Astrocyte of the spinal cord (primary cell): ENCODE measurements at places on chromosomes 7 and 10.

GRCh38 chr7:31284106-31284505 is 56.4 kb downstream of the NEUROD6 start:
- DNase-seq = no peak

GRCh38 chr7:83339907-83340306 is 177.2 kb upstream of the PCLO start:
- no peak for DNase-seq

DNA sequence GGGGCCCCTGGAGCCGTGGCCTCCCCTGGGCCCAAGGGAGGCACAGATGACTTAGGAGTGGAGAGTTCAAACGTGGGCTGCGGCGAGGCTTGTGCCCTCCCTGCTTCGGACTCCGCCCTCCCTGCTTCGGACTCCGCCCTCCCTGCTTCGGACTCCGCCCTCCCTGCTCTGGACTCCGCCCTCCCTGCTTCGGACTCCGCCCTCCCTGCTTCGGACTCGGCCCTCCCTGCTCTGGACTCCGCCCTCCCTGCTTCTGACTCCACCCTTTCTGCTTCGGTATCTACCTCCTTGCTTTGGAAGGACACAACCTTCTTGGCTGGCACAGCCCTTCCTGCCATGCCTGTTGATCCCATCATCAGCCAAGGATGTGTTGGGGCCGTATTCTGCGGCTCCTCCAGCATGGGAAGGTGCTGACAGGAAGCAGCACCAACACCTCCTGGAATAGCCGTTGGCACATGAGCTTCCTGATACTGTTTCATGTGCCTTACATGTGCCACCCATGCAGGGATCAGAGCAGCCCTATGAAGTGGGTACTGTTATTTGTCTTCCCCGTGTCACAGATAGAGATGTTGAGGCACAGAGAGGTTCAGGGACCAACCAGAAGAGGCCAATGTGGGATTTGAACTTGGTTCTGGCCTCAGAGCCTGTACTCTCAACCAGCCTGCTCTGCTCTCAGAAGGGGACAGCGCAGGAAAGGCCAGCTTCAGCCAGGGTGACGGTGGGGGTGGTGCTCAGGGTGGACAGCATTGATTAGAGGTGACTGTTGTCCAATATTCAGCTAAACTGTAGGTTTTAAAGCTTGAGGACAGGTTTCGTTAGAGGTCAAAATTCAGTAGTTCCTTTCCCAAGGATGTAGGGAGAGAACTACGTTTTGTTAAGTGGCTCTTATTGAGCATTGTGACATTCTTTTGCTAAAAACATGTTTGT is 114.5 kb downstream of the NKX6-2 start:
- DNase-seq = no peak

DNA sequence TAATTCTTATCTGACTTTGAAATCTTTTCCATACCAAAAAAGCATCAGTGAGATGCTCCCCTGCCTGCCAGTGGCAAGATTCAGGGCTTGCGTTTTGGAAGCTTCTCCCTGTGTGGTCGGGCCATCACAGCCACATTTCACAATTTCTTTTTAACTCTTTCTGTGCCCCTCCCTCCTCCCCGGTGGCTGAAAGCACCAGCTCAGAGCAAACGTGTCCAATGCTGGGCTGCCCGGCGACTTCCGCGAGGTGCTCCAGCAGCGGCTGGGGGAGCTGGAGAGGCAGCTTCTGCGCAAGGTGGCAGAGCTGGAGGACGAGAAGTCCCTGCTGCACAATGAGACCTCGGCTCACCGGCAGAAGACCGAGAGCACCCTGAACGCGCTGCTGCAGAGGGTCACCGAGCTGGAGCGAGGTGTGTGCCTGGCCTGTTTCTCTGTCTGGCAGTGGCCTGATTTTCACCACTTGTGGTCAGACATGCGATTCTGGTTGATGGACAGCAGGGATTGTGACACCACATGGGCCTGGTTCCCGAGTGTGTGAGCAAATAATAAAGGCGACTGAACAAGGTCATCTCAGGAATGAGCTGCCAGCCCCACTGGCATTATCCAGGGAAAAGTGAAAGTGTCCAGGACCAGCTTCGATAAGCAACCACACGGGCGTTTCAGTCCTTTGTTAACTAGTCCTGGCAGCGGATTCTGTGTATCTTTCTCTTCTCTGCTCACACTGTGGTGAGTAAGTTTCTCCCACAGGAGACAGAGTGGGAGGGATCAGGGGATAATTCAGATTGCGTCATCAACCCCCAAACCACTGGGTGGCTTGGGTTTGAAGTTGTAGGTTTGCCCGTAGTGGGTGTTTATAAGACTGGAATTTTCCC is 2.6 kb downstream of the NPTX2 start:
- DNase-seq = peak; percentile 12

DNA sequence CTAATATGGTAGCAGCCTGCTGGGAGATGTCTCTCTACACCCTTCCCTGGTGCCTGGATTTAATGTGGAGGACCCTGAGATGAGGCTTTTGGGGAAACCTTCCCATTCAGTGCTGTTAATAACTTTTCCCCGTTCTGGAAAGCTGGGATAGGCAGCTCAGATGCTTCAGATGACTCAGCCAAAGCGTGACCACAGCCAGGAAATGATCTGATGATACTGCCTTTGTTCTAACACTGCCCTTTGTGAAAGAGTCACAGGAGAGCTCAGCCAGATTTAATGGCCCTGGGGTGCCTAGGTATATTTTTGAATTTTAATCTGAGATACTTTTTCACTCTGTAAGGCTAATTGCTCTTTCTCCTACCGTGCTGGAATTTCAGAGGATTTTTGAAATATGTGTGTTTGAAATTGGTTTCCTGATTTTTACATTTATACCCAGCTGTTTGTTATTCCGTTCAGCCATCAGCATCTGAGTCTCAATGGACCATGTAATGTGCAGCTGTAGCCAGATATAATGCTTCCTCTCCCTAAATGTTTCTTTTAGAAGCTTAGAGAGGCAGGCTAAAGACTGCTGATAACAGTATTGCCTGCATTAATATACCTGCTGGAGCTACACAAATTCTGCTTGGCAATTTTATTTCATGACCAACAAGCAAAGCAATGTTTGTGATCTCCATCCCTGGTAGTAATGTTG is 17.8 kb downstream of the CELF2 start:
- peak; percentile 79 for DNase-seq

DNA sequence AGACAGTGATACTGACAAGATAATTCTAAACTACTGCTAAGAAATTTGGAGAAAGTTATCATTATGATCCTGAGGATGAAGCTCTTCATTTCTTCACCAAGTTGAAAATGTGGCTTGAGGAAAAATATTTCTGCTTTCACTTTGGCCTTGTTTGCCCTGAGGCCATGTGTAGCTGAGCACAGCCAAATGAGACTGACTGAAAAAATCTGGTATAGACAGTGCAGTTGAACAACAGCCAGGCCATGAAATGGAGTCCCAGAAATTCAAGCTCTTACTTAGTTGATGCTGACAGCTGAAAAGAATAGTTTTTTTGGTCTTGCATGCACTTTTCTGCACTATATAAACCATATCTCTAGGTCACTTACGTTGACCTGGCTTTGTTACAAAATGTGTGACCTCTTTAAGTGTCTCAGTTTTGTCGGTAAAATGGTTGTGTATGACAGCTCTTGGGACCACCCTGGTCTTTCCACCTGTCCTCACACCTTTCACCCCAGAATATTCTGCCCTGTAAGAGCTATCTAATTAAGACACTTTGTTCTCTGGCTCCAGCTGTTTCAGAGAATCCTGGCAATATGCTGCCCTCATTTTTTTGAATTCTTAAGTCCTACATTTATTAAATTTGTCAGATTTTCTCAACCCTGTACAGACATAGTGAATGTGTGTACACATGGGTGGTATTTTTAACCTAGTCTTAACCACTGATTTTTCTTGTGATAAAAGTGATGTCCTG is 91.3 kb downstream of the CD36 start:
- DNase-seq = peak; percentile 47

- peak; percentile 73 for DNase-seq
Measured at GRCh38 chr10:52318136-52318701, 4.1 kb downstream of the DKK1 start.

- DNase-seq = no peak
Measured at GRCh38 chr7:23607866-23608265, 10.7 kb downstream of the CCDC126 start.

DNA sequence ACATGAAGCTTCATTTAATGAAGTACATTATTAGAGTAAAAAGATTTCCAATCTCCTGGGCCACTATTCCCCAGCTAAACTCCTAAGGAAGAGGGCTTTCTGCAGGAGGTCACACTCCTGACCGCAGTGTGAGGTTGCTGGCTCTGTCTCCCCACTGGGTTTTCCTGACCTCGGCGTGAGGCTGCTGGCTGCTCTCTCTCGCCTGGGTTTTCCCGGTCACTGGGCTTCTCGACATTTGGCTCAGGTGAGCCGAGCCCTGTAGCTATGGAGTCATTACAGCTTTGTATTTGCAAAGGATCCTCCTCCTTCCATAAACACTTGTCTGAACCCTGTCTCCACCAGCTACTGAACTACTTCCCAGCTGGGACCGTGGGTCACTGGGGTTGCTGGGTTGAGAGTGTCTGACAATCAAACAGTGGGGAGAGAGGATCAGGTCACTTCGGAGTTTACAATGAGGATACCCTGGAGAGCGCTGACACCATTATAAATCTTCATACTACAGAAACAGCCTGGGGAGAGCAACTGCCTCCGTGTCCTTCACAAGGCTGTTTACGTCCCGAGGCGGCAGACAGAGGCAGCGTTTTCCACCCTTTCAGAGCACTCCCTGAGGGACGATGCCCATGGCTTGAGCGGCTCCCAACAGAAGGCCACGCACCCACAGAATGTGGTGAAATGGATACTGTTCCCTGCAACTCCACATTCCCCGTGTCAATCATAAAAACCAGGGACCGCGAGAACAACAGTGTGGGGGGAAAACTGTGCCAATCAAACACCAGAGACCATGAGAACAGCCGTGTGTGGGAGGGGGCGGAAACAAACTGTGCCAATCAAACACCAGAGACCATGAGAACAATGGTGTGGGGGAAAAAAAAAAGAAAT is 226.2 kb downstream of the ZMYND11 start:
- no peak for DNase-seq
